ENCODE measurements at places on chromosomes 13 and 19.

DNA sequence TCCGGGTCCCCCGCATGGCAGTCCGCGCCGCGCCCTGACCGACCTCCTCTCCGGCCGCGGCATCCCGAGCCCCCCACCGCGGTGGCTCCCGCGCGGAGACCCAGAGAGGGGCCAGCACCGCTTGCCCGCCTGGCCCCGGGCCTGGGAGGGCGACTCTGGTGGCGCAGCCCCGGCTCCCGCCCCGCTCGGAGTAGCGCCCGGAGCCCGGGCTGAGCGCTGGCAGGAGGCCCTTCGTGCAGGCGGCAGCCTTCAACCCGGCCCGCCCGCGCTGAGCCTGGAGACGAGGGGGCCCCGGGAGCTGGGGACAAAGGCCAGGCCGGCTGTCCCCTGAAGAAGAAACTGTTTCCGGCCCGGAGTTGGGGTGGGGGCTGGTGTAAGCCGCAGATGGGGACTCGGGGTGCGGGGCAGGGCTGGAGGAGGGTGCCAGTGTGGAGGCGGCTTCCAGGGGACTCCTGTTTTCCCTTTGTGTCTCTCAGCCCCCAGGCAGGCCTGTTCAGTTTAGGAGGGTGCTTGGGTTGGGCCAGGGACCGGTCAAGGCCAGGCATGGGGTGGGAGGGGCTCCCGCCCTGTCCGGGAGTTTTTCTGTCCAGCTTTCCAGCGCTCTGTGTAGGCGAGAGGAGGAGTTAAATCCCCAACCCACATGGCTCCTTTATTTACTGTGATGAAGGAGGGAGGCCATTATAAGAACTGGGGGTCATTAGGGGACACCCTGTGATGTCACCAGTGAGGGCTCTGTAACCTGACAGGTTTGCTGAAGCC is 935 bp downstream of the LRP3 start:
- no peak for DNase-seq

GRCh38 chr13:26054896-26055295 is 3.1 kb upstream of the SHISA2 start:
- no peak for DNase-seq

GRCh38 chr19:35144259-35144599 is 1.2 kb downstream of the FXYD7 start:
- no peak for DNase-seq

- DNase-seq, result no peak
Observed at GRCh38 chr19:14089412-14089661, 1.2 kb downstream of the SAMD1 start.

- no peak for DNase-seq
Observed at GRCh38 chr13:92807353-92807752, 419.3 kb upstream of the GPC6 start.
